ENCODE measurements at places on chromosomes 3 and 15. TPM values are rescaled to one million over a fixed set of nuclear protein-coding genes. Genes with fewer than 3 reads are reported as not detected.

Gene DNAH12
- 1.6 TPM for total RNA-seq

Gene PLA2G4F
- not detected for total RNA-seq

Gene CIDEC
- not detected for total RNA-seq

DNA sequence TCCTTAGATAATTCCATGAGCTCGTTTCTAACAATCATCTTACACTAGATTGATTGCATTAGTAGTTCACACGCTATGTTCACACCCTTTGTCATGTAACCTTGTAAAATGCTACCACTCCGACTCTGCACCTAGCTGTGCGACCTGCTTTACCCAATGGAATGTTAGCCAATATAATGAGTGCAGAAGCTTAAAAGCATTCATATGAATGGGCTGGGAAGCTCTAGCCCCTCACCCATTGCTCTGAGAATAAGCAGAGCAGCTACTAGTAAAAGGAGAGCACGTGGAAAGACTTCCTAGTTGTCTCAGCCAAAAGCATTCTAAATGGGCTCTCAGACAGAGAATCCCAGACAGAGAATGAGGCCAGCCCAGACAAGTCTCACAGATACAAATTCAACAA lies 410.6 kb upstream of the UBE2E2 start:
- no peak for DNase-seq

DNA sequence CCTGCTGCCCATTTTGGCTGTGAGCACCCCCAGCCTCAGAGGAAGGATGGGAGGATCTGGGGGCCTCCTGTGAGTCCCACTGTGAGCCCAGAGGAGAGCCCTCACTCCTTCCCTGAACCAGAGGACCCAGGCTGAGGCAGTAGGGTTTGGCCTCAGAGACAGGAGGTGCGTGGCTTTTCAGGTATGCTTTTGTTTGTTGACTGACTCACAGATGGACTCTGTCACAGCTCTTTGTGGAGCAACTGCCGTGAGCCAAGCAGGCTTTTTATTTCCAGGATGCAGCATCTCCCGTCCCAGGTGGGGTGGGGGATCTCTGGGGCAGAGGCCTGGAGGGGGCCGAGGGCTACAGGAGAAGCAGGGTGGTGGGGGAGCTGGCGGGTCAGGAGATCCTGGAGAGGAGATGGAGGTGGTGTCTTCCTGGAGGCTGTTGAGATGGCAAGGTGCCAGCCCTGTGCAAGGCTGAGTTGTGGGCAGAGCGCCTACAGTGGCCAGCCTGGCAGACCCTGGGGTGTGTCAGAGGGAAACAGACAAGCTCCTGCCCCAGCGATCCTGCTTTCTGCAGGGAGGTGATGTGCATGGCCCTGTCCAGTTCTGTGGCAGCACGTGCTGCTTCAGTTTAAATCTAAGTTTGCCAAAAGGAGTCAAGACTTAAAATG lies 24.0 kb downstream of the PLXNA1 start:
- DNase-seq: no peak

GRCh38 chr3:188554404-188554803 lies 400.4 kb downstream of the LPP start:
- DNase-seq: no peak
